ENCODE measurements at places on chromosomes 2 and 18. TPM values are rescaled to one million over a fixed set of nuclear protein-coding genes. Genes with fewer than 3 reads are reported as not detected.
A peak's percentile ranks its signal among the peaks of the same experiment; 100 is the strongest.

The RAX gene
- total RNA-seq, result not detected

DNA sequence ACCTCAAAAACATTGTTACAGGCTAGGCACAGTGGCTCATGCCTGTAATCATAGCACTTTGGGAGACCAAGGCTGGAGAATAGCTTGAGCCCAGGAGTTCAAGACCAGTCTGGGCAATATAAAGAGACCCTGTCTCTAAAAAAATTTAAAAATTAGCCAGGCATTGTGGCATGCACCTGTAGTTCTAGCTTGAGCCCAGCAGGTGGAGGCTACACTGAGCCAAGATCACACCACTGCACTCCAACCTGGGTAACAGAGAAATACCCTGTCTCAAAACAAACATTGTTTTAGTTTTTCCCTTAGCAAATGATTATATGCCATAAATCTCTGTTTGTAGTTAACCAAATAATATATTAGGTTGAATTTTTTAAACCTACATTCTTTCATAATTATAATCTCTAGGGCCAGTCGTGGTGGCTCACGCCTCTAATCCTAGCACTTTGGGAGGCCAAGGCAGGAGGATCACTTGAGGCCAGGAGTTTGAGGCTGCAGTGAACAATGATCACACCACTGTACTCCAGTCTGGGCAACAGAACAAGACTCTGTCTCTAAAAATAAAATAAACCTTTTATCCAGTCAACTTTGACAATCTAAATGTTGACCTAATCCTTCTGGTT lies 13.3 kb upstream of the CYP20A1 start:
- H3K4me1 ChIP-seq, result no peaks in the 10 kb centered on the region
- H3K36me3 ChIP-seq, result no peaks in the 10 kb centered on the region
- H3K27me3 ChIP-seq, result no peaks in the 10 kb centered on the region
- DNase-seq, result no peak
- H3K4me3 ChIP-seq, result no peak overlapping the region
- no peak overlapping the region for H3K27ac ChIP-seq

The RAMP1 gene
- 11.3 TPM for total RNA-seq

- DNase-seq, result no peak
- H3K36me3 ChIP-seq, result peaks cover 10% of the 10 kb centered on the region
- H3K4me3 ChIP-seq, result no peak overlapping the region
- H3K4me1 ChIP-seq, result peaks cover 35% of the 10 kb centered on the region
- peak overlapping the region; percentile 25 for H3K27ac ChIP-seq
- no peaks in the 10 kb centered on the region for H3K27me3 ChIP-seq
Measured at GRCh38 chr2:95039363-95039762, 13.9 kb downstream of the MAL start.

DNA sequence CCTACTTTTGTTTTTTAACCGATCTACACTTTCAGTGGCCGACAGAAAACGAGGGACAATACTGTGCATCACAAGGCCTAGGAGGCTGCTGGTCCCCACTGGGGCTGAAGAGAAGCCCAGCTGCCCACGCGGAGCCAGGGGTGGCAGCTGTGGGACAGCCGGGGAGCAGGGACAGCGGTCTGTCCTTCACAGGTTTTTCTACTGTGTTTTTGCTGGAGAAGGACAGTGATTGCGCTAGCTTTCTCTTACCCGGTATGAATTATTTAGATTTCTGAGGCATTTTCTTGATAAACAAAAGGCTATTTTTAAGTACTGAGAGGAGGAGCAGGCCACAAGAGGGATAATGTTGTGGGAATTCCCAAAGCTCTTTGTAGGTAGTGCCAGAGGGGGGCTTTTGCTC lies 219.8 kb downstream of the ATAD2B start:
- peaks cover 76% of the 10 kb centered on the region for H3K36me3 ChIP-seq
- H3K4me3 ChIP-seq, result no peak overlapping the region
- no peak for DNase-seq
- no peak overlapping the region for H3K27ac ChIP-seq
- peaks cover 6% of the 10 kb centered on the region for H3K4me1 ChIP-seq

- DNase-seq, result no peak
- no peak overlapping the region for H3K4me3 ChIP-seq
- no peak overlapping the region for H3K27ac ChIP-seq
- no peaks in the 10 kb centered on the region for H3K36me3 ChIP-seq
Measured at GRCh38 chr18:24669502-24669901, 209.1 kb downstream of the HRH4 start.

GRCh38 chr2:216086207-216086893 lies 4.6 kb downstream of the TMEM169 start:
- no peak for DNase-seq
- H3K4me3 ChIP-seq, result no peak overlapping the region
- H3K27me3 ChIP-seq, result no peaks in the 10 kb centered on the region
- H3K27ac ChIP-seq, result no peak overlapping the region

DNA sequence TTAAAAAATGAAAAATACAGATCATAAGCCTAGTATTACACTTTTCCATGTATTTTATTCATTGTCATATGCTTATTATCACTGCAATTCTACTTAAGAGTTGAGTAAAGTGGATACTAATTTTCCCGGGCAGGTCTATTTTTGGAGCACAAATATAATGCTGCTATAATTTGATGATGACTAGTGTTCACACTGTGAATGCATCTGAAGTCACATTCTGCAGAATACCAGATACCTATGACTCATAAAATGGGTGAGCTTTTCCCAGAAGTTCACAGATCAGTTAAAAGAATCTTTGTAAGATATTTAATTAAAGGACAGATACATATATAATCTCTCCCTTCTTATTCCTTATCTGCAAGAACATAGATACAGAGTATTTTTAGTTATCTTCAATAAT lies 79.8 kb upstream of the MC4R start:
- H3K36me3 ChIP-seq, result no peaks in the 10 kb centered on the region
- no peak for DNase-seq
- H3K27me3 ChIP-seq, result no peaks in the 10 kb centered on the region

The PLA2R1 gene
- total RNA-seq, result 18.9 TPM

The SMARCAL1 gene
- 17.7 TPM for total RNA-seq

GRCh38 chr2:68912111-68912510 lies 40.6 kb downstream of the GKN2 start:
- no peaks in the 10 kb centered on the region for H3K27me3 ChIP-seq
- no peak overlapping the region for H3K4me3 ChIP-seq
- no peaks in the 10 kb centered on the region for H3K36me3 ChIP-seq
- peaks cover 17% of the 10 kb centered on the region for H3K4me1 ChIP-seq
- no peak overlapping the region for H3K27ac ChIP-seq
- DNase-seq, result no peak

DNA sequence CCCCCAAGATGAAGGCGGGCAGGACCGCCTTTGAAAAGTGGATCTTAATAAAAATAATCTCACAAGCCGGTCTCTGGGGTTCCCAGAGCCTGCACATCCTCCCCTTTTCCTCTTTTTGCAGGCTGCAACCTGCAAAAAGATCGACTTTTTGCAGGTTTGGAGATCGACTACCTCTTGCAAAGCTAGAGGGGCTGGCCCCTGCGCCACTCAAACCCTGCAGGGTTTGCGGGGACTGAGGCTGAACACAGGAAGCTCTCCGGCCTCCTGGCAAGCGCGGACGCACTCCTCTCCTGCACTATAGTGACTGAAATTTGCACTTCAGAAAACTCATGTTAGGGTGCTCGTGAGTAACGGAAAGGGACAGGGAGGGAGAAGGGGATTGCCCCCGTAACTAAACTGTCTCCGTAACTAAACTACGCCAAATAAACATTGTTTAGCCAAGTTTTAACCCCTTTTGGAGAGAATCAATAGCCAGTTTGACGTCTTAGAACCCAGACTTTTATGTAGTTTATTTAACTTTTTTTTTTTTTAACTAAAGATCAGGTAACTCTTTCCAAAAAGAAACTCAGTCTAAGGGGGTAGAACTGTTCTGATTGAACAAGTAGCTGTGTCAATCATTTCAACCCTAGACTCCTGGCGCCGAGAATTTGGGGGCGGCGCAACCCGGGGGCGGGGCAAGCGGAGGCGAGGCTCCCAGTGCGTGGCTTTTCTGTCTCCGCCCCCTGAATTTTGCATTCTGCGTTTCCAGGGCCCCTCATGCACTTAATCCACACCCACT lies 2.5 kb downstream of the IGFBP5 start:
- H3K4me3 ChIP-seq, result peak overlapping the region; percentile 65
- H3K27me3 ChIP-seq, result no peaks in the 10 kb centered on the region

The RBFA gene
- total RNA-seq, result 15.5 TPM

The DNAJB2 gene
- 72.6 TPM for total RNA-seq

DNA sequence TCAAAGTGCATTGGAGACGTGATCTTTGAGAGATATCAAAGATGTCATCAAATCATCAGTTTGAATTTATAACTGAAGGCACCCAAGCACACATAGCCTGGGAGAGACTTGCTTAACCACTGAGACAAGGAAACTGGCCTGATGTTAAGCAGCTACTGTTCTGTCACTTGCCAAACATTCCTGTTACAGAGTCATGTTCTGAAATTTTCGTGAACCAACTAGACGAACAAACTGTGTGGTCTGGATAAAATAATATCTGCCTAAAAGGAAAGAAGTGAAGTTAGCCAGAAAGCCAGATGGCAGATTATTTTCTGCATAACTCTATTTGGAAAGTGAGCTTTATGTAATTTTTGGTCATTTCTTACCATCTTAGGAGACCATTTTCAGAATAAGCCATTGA lies 51.4 kb downstream of the SPATS2L start:
- no peak overlapping the region for H3K4me3 ChIP-seq
- H3K4me1 ChIP-seq, result peaks cover 56% of the 10 kb centered on the region
- no peaks in the 10 kb centered on the region for H3K27me3 ChIP-seq
- H3K36me3 ChIP-seq, result no peaks in the 10 kb centered on the region

GRCh38 chr18:22840606-22841144 lies 92.5 kb upstream of the RBBP8 start:
- H3K4me1 ChIP-seq, result peaks cover 5% of the 10 kb centered on the region
- no peaks in the 10 kb centered on the region for H3K36me3 ChIP-seq
- no peak overlapping the region for H3K4me3 ChIP-seq
- H3K27ac ChIP-seq, result no peak overlapping the region
- H3K27me3 ChIP-seq, result no peaks in the 10 kb centered on the region

The GCG gene
- not detected for total RNA-seq

- no peaks in the 10 kb centered on the region for H3K36me3 ChIP-seq
- no peaks in the 10 kb centered on the region for H3K27me3 ChIP-seq
- no peak for DNase-seq
- peaks cover 12% of the 10 kb centered on the region for H3K4me1 ChIP-seq
Measured at GRCh38 chr18:9771261-9771976, 63.3 kb downstream of the RAB31 start.

- H3K4me1 ChIP-seq, result peaks cover 35% of the 10 kb centered on the region
- H3K4me3 ChIP-seq, result peak overlapping the region; percentile 31
- H3K36me3 ChIP-seq, result no peaks in the 10 kb centered on the region
- no peak for DNase-seq
- H3K27ac ChIP-seq, result no peak overlapping the region
Measured at GRCh38 chr18:76351961-76352581, 143.0 kb downstream of the ZNF516 start.

The ALPP gene
- not detected for total RNA-seq

- no peaks in the 10 kb centered on the region for H3K27me3 ChIP-seq
- peaks cover 4% of the 10 kb centered on the region for H3K4me1 ChIP-seq
- no peak overlapping the region for H3K4me3 ChIP-seq
- H3K36me3 ChIP-seq, result no peaks in the 10 kb centered on the region
- H3K27ac ChIP-seq, result no peak overlapping the region
Measured at GRCh38 chr2:171592036-171592555, 69.8 kb downstream of the CYBRD1 start.

DNA sequence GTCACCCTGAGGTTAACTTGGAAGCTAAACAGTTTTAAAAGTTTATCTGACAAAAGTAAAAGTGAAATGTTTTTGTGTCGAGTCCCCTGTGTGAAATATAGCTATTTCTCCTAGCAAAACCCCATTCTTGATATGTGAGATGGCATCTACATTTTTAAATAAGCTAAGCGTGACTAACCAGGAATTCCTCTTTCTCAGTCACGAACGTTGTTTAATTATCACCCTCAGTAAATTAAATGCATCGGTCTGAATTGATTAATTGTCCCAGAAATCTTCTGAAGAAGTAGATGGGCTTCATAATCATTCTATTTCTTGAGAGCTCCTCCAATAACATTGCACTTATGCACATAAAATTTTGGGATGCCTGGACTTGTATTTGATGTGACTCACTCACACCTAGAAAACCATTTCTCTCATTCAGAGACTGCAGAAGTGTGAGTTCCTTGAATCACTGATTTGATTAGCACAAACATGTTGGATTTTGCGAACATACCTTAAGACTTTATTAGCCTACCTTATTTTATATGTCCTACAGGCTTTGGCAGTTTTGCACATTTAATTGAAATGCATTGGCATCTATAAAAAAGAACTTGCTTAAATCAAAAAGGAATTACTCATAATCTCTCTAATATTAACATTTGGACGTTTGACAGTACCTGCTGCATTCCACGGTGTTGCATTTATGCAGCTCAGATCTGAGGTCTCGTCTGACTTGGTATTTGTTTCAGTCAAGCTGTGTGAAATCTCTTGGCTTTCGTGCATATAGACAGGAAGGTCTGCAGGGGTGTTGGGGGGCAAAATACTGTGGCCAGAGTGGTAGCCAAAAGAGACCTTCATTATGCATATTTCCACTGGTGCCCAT lies 475.2 kb downstream of the EPHA4 start:
- no peak for DNase-seq
- H3K4me3 ChIP-seq, result no peak overlapping the region
- peaks cover 80% of the 10 kb centered on the region for H3K27me3 ChIP-seq
- no peak overlapping the region for H3K27ac ChIP-seq
- no peaks in the 10 kb centered on the region for H3K36me3 ChIP-seq

The TMEM247 gene
- total RNA-seq, result not detected

The MLPH gene
- total RNA-seq, result 4.7 TPM

- no peak for DNase-seq
- H3K27me3 ChIP-seq, result no peaks in the 10 kb centered on the region
- no peak overlapping the region for H3K27ac ChIP-seq
- H3K36me3 ChIP-seq, result no peaks in the 10 kb centered on the region
Measured at GRCh38 chr2:218149098-218149497, 17.7 kb downstream of the CXCR1 start.

DNA sequence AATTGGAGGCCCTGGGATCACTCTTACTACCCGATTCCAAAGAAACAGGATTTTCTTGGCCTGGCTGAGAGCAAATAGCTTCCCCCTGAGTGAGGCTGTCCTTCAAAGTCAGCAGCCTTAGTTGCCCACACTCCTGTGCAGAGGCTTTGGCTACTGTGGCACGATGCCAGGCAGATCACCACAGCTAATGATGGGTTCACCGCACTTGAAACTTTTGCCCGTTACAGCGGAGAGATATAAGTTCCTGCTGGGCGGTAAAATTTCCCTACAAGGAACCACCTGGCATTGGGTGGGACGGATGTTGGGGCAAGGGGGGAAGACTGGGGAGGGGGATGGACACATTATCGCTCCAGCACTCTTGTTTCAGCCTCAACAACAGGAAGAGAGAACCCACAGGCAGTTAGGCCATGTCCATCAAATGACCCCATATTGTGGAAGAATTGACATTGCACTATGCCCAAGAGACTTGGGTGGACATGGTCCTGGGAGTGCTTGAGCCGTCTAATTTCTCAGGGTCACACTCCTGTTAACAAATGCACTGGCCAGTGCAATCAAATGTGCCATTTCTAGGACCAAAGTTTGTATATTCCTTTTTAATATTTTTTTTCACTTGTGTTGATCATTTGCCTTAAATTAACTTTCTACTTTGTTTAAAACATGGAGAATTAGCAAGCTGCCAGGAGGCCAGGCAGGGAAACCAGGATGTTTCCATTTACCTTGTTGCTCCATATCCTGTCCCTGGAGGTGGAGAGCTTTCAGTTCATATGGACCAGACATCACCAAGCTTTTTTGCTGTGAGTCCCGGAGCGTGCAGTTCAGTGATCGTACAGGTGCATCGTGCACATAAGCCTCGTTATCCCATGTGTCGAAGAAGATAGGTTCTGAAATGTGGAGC lies 4.4 kb downstream of the IL1B start:
- no peak for DNase-seq
- peaks cover 47% of the 10 kb centered on the region for H3K4me1 ChIP-seq
- no peak overlapping the region for H3K27ac ChIP-seq
- no peaks in the 10 kb centered on the region for H3K36me3 ChIP-seq
- H3K4me3 ChIP-seq, result no peak overlapping the region

The YPEL5 gene
- total RNA-seq, result 39.0 TPM

Measured in esophagus squamous epithelium (tissue), 5 donors.